ENCODE measurements at places on chromosomes 11 and 22.

- DNase-seq = no peak
These were observed 12.1 kb upstream of the UPB1 start for GRCh38 chr22:24482998-24483397.

DNA sequence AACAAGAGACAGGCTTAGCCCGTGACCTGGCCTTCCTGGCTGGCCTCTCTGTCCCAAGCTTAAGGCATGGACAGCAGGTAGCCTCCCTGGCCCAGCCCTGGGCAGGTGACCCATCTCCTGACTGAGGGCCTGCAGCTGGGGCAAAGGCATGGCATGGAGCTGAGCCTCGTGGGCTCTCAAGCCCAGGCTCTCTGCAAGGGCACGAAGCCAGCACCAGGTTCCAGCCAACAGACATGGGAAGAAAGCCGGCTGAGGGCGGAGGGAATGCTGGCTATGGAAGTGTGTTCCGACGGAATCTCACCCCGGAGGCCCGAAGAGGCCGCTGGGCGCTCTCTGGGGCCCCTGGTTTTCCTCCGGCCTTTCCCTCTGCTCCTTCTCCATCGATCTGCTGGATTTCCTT, 12.9 kb downstream of the DNAL4 start:
- no peak for DNase-seq

- DNase-seq = no peak
These were observed 87.1 kb downstream of the MYEOV start for GRCh38 chr11:69380921-69381581.

DNA sequence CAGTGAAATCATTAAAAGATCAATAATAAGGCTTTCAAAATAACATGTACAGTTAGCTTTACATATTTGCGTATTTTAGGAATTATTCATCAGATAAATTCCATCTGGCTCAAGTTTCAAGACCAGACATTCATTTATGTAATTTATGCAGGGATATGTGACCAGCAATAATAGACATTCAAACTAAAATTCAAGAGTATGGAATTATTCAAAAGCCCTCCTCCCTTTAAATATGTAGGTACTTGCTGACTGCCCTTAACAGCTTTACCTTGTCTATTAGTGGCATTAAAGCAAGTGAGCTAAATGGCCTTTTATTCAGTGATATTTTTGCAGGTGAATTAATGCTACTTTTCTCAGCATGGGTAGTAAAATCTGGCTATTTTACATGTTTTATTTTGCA, 126.1 kb downstream of the LRRC4C start:
- no peak for DNase-seq

GRCh38 chr11:66489636-66490035, 9.4 kb downstream of the DPP3 start:
- no peak for DNase-seq

DNA sequence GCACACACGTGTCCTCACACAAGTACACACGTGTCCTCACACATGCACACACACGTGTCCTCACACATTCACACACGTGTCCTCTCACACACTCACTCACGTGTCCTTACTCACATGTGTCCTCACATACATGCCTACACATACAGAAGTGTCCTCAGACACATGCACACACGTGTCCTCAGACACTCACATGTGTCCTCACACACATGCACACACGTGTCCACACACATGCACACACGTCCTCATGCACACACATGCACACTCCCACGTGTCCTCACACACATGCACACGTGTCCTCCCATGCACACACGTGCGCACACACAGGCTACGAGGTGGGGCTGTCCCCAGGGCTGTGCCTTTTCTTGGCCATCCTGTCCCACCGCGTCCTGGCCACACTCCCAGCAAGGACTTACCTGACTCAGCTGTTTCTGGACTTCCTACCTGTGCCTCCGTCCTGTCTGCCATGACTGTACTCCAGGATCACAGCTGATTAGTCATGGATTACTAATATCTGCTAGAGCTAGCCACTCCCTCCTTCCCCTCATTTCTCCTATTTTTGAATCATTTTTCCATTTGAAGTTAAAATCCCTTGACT, 990.2 kb downstream of the BRD1 start:
- DNase-seq = no peak

- DNase-seq = no peak
These were observed 15.3 kb downstream of the RTN4RL2 start for GRCh38 chr11:57475671-57476046.

- DNase-seq = no peak
These were observed 2221.9 kb upstream of the RAG2 start for GRCh38 chr11:38819981-38820380.

- DNase-seq = no peak
These were observed 101.8 kb downstream of the BCR start for GRCh38 chr22:23282089-23282501.

All from NCI-H524 treated with DMSO at 0.1 percent for 48 hours (cell line).